KBM-7 (cell line): ENCODE measurements at places on chromosomes 1 and 21.

GRCh38 chr1:17802945-17803344 is 47.8 kb downstream of the ACTL8 start:
- DNase-seq = no peak

DNA sequence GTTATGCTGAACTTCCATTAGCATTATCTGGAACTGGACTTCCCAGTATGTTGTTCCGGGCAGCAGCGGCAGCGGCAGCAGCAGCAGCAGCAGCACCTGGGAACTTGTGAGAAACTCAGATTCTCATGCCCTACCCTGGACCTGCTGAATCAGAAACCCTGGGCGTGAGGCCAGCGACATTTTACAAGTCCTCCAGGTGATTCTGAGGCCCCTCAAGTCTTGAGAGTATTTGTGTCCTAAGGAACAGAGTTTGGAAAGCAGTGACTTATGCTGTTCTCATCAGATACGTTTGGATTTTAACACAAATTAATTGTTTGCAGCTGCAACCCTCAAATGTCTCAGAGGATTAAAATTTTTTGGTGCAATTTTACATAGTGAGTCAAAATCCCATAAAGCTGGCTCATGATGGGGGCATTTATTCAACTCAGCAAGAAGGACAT is 157.2 kb upstream of the KAZN start:
- no peak for DNase-seq

DNA sequence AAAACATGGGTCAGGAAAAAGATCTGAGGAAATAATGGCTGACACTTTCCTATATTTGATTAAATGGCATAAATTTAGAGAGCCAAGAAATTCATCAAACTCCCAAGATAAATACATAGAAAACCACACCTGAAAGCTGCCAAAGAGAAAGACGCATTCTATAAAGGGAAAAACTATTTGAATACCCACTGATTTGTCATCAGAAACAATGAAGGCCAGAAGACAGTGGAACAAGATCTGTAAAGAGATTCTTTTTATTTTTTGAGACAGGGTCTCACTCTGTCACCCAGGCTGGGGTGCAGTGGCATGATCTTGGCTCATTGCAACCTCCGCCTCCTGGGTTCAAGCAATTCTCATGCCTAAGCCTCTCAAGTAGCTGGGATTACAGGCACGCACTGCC is 17.4 kb downstream of the SDE2 start:
- no peak for DNase-seq

DNA sequence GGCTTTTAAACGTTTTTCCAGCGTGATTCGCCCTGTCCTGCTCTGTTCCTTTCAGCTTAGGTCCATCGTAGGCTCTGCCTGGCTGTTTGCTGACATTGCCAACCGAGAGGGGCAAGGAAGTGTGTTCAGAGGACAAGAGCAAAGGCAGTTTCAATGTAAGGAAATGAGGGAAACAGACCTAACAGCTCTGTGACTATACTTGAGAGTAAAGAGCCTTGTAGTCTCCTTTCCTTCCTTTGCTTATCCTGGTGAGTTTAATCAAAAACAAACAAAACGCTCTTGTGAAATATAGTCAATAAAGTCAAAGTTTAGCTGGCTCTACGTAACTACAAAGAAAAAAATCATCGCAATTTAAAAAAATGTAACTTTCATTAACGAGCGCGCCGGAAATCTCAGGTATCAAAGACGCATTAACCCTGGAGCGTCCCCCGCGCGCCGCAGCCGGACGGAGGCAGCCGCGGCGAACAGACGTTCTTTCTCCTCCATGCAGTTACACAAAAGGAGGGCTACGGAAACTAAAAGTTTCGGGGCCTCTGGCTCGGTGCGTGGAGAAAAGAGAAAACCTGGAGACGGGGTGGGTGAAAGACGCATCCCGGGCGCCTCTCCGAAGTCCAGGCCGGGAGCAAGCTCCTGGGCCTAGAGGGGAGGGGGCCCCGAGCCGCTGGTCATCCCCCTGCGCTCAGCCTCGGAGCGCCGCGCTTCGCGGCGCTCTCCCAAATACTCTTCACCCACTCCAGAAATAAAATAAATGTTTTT is 617 bp upstream of the ADGRL2 start:
- no peak for DNase-seq

GRCh38 chr1:152515434-152515783 is 1.1 kb downstream of the CRCT1 start:
- DNase-seq = no peak

- peak; percentile 42 for DNase-seq
Measured at GRCh38 chr1:66137235-66137634, 344.5 kb downstream of the PDE4B start.

- DNase-seq = no peak
Measured at GRCh38 chr1:38258085-38258627, 211.6 kb upstream of the POU3F1 start.

DNA sequence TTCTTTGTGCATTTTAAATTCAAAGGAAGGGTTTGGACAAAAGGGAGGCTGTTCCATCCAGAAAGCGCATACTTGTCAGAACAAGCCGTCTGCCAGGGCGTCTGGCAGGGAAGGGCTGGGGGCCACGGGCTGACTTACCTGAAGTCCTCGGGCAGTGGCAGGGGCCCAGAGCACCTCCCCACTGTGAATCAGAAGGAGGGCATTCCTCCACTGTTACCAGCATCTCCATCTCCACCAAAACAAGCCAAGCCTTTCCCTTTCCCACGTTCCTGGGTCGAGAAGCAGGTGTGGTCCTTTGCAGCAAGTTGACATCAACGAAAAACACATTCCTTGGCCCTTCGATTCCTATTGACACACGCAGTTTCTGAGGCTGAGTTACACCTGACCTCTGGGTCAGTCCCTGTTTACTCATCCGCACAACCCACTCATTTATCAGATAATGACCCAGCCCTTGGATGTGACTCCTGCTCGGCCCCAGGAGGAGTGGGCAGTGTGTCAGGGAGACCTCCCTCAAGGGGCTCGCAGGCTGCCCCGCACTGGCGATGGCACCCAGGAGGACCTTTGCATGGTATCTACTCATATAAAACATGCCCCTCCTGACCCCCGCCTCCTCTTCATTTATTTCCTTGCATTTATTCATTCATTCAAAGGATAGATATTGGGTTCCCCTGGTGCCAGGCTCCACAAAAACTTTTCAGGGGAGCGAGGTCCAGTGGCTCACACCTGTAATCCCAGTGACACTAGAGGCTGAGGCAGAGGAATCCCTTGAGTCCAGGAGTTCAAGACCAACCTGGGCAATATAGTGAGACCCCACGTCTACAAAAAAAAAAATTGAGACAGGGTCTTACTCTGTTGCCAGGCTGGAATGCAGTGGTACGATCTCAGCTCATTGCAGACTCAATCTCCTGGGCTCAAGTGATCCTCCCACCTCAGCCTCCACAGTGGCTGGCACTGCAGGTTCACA is 60.2 kb downstream of the TOMM20 start:
- DNase-seq = no peak

- DNase-seq = no peak
Measured at GRCh38 chr1:93958726-93959100, 49.5 kb upstream of the GCLM start.

- peak; percentile 82 for DNase-seq
Measured at GRCh38 chr1:184866991-184867788, 107.1 kb downstream of the NIBAN1 start.

DNA sequence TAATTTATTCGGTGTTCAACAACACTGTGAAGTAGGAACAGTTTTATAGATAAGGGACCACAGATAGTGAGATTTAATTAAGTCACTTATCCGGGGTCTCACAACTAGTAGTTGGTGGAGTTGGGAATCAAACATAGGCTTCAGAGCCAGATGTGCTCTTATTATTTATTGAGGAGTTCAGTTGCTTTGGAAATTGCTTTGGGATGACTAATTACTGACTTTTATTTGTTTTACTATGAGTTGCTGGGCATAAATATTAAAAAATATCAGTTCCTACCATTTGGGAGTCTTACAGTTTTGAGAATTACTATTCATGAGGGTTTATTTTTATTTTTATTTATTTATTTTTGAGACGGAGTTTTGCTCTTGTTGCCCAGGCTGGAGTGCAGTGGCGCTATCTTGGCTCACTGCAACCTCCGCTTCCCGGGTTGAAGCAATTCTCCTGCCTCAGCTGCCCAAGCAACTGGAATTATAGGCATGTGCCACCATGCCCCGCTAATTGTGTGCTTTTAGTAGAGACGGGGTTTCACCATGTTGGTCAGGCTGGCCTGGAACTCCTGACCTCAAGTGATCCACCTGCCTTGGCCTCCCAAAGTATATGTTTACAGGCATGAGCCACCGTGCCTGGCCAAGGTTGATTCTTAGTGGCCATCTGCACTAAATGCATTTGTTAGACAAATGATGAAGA is 27.7 kb downstream of the THRAP3 start:
- DNase-seq = no peak

DNA sequence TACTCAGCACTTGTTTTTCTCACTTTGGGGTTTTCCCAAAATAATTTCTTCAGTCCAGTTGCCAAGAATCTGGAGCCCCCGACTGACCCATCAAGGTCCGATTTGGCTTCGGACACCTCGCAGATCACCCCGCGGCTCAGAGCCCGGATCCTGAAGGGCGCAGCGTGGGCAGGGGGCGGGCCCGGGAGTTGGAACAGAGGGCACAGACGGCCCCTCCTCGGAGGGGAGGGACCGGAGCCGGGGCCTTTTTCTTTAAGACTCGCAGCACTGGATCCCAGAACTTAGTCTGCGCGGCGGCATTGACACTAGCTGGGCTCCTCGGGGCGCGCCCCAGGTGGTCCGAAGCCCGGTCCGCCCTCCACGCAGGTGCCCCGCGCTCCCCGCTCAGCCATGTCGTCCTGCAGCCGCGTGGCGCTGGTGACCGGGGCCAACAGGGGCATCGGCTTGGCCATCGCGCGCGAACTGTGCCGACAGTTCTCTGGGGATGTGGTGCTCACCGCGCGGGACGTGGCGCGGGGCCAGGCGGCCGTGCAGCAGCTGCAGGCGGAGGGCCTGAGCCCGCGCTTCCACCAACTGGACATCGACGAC is at the start of gene CBR3:
Gene CBR3, plus strand, starts transcription at position 277 of the 588 bp plus-strand sequence. Its CDS starts 114 bp downstream, at position 391.
- peak; percentile 45 for DNase-seq

GRCh38 chr1:58065520-58065919 is 481.0 kb downstream of the OMA1 start:
- no peak for DNase-seq

DNA sequence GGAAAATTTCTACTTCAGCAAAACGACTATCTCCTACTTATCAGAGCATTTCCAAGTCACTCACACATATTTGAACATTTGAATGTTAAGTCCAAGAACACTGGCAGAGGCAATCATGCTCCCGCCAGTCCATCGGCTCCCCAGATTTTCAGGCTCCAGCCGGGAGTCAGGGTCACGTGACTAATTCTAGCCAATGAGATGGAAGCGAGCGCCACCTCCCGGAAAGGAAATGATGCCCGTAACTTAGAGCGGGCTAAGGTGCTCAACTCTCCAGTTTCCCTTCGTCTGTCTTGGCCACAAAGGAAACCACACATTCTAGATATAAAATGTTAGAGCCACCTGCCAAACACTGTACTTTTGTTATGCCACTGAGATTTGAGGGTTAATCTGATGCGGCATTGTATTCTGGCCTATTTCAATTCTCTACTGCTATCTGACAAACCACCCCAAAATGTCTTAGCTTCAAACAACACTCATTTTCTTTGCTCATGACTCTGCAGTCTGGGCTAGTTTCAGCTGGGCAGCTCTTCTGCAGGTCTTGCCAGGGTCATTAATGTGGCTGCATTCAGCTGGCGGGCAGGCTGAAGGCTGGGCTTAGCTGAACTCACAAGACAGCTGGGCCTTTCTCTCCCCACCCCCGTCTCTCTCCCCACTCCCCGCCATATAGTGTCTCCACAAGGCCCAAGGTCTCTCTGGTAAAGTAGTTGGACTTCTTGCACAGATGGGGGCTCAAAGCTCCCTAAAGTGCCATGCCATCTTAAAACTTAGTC is 16.5 kb upstream of the LHX4 start:
- peak; percentile 78 for DNase-seq

DNA sequence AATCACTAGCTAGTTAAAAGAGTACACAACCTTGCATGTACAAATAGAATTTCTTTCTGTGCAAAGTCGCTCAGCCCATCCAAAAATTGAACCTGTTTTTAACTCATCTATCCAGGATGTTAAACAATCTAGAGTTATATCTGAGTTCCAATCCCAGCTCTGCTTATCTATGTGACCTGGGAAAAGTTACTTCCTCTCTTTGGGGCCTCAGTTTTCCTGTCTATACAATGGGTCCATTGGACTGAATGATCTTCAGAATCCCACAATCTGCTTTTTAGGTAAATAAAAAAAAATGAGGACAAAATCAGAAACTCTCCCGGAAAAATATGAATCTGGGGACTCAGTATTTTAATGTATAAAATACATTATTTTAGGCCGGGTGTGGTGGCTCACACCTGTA is 389.5 kb upstream of the PROX1 start:
- DNase-seq = no peak

GRCh38 chr1:109298666-109299557 is 7.9 kb downstream of the MYBPHL start:
- no peak for DNase-seq

DNA sequence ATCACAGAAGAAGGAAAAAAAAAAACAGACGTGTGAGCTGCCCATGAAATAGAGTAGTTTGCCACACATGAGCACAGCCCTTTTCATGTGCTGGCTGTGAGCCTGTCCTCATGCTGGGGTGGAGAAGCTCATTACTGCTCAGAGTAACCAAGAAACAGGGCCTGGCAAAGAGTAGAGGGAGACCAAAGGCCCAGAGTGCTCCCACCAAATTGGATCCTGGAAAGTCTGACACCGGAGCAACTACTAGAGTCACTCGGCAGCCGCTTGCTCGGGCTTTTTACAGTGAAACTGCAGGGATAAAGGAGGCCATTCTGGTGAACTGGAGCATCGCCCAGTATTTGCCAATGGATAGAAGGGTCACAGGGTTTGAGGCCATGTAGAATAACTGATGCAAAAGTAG is 64.4 kb upstream of the BARHL2 start:
- DNase-seq = no peak

DNA sequence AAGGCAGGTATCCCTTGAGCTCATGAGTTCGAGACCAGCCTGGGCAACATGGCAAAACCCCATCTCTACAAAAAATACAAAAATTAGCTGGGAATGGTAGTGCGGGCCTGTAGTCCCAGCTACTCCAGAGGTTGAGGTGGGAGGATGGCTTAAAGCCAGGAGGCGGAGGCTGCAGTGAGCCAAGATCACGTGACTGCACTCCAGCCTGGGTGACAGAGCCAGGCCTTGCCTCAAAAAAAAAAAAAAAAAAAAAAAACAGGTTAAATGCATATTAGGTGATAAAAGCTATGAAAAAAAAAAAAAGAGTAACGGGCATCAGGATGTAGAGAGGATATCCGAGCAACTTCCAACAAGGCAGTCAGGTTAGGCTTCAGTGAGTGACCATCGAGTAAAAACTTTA is 2.8 kb upstream of the SRRM1 start:
- DNase-seq = no peak

DNA sequence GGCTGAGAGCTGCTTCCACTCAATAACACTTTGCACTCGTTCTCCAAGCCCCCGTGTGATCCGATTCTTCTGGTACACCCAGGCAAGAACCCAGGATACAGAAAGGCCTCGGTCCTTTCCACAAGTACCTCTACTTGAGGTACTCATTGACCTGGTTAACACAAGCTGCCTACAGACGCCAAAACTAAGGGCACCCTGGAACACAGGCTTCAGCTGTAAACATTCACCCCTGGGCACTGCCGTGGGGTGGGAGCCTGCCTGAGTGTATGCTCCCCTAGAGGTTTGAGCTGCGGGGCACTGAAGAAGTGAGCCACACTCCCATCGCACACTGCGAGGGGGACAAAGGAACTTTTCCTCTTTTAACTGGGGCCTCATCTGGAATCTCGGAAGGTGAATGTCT is 30.5 kb downstream of the LRRC3 start:
- no peak for DNase-seq

GRCh38 chr1:221742555-221743415 is 896 bp upstream of the DUSP10 start:
- DNase-seq = peak; percentile 67
